ENCODE measurements at places on chromosomes 7 and 10. TPM values are rescaled to one million over a fixed set of nuclear protein-coding genes. Genes with fewer than 3 reads are reported as not detected.

DNA sequence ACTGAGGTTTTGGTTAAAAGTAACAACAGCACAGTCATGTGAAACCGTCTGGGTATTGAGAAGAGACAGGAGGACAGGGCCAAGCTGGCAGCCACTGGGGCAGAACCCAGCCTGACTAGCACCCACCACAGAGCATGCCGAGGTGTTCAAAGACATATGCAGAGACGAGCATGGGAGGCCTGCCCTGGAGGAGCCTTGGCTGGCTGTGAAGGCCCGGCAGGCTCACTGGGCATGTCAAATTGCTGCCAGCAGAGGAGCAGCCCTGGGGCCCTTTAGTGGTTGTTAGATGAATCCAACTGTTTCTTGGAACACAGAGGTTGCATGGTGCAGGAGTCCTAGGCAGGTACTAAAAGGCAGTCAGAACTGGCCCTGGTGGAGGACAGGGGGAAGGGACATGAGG lies 5.0 kb upstream of the GDF2 start:
- no peak for DNase-seq
- peaks cover 38% of the 10 kb centered on the region for H3K27me3 ChIP-seq
- no peak overlapping the region for H3K27ac ChIP-seq
- H3K4me1 ChIP-seq: peaks cover 6% of the 10 kb centered on the region
- H3K4me3 ChIP-seq: no peak overlapping the region

Gene MYPN
- 0.22 TPM for total RNA-seq

Gene CPED1
- total RNA-seq: 1.1 TPM

Gene ELN
- total RNA-seq: 0.33 TPM

Gene CFAP46
- 15.4 TPM for total RNA-seq

Gene EN2
- not detected for total RNA-seq

Gene GSDME
- 25.0 TPM for total RNA-seq
